Stimulated activated CD4-positive, alpha-beta T cell treated with anti-CD3 and anti-CD28 coated beads, Interleukin-1b, Interleukin-23, amount 100 ng/mL, for 4 hours (primary cell): ENCODE measurements at places on chromosomes 7 and 10.

- no peak for DNase-seq
These were observed 4.0 kb downstream of the TNRC18 start for GRCh38 chr7:5419539-5420066.

DNA sequence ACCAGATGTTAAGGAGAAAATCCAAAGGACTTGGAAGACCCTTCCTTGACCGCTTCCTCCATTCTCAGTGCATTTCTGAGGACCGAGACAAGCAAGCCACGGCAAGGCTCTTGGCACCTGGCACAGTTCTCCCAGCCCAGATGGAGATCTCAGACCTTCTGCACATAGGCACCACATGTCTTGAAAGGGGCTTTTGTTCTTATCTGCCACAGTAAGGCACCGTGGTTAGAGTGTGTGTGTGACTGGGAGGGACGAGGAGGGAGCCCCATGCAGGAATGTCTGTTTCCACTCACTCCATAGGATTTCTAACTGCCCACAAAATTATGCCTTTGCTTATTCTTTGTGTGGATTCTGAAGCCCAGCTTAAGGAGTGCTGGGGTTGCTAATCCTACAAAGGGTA is 10.3 kb upstream of the WDR86 start:
- DNase-seq: no peak

GRCh38 chr7:50207686-50208255 is 96.7 kb upstream of the IKZF1 start:
- no peak for DNase-seq

GRCh38 chr10:22386503-22386902 is 41.2 kb downstream of the SPAG6 start:
- DNase-seq: no peak

DNA sequence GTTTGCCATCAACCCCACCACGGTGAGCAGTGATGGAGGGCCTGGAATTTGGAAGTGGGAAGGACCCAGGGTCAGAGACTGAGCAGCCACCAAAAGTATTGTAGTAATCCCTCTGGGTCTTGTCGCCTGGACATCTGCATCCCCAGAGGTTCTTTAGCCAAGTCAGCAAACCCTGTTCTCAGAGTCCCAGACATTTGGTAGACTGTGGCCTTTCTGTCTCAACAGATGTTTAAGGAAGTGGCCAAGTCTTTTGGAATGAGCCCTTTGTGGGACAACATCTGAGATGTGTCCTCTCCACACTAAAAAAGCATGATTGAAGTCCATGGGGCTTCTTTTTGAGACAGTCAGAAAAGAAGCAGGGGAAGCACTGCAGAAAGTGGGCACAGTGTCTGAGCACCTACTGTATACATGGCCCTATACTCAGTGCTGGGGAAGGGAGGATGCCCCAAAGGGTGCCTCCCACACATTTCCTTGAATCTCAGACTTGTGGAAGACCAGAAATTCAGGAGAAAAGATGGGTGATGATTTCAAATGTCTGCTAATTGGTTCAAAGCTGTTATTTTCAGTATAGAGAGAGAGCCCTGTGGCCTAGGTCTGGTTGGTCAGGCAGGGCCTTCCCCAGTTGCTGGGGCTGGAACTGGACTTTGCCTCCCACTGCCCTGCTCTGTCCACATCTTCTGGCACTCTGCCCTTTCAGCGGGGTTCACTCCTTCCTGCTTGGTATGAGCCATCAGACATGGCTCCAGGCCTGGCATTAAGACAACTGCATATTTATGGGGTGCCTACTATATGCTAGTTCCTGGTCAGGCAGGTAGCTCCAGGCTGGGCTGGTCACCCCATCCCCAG is 26.5 kb upstream of the VSIR start:
- DNase-seq: no peak

GRCh38 chr10:1205450-1206030 is 149.4 kb downstream of the WDR37 start:
- no peak for DNase-seq
